MCF 10A (cell line): ENCODE measurements at places on chromosomes 6 and 20. TPM values are rescaled to one million over a fixed set of nuclear protein-coding genes. Genes with fewer than 3 reads are reported as not detected.

Gene NOX3
- total RNA-seq, result not detected in 2 replicates

GRCh38 chr6:150486048-150486447 lies 113.6 kb upstream of the PLEKHG1 start:
- no peak for DNase-seq

GRCh38 chr6:125910527-125910926 lies 46.0 kb upstream of the HINT3 start:
- DNase-seq, result peak; percentile 71

Gene FAXC
- 2.3 and 3.6 TPM in 2 replicates for total RNA-seq

- no peak for DNase-seq
Observed at GRCh38 chr20:39909447-39909846, 779.6 kb downstream of the MAFB start.
